ENCODE measurements at places on chromosomes 12 and 14. TPM values are rescaled to one million over a fixed set of nuclear protein-coding genes. Genes with fewer than 3 reads are reported as not detected.

DNA sequence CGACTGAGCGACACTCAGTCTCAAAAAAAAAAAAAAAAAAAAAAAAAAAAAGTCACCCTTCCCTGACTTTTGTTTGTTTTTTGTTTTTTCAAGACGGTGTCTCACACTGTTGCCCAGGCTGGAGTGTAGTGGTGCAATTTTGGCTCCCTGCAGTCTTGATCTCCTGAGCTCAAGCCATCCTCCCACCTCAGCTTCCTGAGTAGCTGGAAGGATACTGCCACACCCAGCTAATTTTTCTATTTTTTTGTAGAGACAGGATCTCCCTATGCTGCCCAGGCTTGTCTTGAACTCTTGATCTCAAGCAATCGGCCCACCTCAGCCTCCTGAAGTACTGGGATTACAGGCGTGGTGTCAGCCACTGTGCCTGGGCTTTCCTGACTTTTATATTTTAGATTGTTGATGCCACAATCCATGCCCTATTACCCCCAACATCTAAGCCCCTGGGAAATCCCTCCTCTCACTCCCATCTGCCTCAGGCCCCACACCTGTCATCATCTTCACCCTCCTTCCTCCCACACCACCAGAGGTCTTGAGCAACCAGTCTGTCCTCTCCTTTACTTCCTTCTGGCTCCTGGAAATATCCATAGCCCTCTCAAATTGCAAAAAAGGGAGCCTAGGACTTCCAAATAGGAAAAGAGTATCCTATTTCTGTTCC is 7.8 kb downstream of the IKZF4 start:
- no peak for DNase-seq

DNA sequence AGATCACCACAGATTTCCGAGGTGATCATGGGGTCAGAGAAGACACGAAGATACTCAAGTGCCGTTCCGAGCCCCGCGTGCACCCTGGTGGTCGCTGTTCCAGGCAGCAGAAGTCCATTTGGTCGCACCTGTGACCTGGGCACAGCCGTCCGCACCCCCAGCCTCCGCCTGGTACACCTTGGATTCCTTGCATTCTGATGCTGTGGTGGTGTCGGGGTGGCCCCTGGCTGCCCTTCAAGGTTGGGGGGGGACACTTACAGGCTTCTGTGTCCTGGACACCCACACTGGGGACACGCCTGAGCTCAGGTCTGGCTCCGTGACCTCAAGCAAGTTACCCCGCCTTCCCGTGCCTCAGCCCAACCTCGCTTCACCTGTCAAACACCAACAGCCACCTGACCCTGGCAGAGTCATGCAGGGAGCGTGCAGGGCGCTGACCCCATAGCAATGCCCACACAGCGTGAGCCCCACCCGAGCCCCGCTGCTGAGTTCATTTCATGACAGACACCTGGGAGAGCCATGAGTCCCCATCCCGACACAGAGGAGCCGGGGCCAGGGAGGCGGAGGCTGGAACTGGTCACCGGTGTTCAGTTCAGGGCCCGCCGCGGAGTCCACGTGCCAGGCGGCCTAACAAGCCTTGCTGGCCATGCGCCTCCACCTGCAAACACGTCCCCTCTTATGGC is 17.9 kb upstream of the GALNT9 start:
- DNase-seq, result no peak

- no peak for DNase-seq
Measured at GRCh38 chr12:58847901-58848600, 72.3 kb downstream of the LRIG3 start.

DNA sequence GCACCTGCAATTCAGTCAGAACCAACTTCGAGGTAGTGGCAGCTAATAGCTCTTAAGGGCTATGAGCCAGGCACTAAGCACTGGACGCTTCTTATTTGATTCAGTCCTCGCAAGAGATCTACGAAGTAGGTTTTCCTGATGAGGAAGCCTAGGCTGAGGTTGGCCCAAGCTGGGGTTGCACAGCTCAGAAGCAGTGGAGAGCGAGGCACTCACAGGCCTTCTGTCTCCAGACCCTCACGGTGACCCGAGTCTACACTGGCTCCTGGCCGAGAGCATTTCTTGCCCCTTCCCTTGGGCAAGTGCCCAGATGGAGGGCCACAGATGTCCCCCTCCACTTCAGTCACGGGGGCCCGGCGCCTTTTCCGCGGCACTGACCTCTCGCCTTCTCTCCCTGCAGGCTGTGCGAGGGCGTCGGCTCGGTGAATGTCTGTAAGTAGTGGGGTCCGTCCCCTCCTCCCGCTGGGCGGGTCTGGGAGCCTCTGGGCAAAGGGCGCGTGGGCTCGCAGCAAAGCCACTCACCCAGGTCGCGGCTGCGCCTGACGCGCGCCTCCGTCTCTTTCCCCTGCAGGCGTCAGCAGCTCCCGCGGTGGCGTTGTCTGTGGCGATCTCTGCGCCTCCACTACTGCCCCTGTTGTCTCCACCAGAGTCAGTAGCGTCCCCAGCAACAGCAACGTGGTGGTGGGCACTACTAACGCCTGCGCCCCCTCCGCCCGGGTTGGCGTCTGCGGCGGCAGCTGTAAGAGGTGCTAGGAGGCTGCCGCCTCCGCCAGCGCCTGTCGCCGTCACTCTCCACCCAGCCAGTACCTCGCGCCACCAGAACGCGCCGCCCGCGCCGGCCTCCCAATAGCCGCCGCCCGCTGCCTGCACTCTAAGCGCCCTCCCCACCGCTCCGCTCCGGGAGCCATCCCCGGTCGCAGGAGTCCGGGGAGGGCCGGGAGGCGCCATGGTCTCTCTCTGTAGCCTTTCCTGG is 13.1 kb downstream of the KRT83 start:
- no peak for DNase-seq

- DNase-seq, result no peak
Measured at GRCh38 chr12:29148911-29149690, at the start of gene FAR2. TSS of gene FAR2 (plus strand) at chr12:29149278. CDS start at chr12:29270450, 121,172 bp downstream.

- no peak for DNase-seq
Measured at GRCh38 chr12:4607056-4607455, 41.8 kb downstream of the AKAP3 start.

DNA sequence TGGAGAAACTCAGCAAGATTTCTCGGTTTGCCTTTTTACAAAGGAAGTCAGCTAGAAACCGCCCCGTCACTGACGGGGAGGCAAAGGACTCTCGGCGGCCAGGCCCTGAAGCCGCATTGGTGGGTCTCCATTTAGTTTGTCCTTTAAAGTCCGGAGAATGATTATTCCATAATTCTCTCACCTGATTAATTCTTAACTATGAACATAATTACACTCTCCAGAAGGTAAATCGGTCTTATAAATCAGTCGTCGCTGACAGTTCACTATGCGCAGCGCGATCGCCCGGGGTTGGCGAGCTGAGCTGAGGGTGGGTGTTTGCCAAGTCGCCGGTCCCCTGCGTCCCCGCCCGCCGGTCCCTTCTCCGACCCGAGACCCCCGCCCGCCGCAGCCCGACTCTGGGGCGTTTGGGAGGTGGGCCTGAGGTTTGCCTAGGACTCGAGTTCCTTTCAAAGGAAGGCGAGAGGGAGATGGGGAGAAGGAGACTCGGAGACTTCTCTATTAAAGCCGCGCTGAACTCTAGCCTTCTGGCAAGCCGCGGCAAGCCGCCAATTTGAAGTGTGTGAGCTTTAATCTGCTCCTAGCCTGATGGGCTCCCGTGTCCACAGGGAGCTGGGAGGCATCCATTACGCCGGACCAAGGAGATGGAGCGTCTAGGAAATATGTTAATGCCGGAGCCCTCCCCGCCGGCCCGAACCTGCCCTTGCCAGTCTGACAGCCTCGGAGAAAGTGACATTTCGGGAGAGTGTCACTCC is 392.9 kb downstream of the NOVA1 start:
- no peak for DNase-seq

GRCh38 chr14:56524971-56525677 is 54.5 kb upstream of the TMEM260 start:
- DNase-seq, result no peak

- DNase-seq, result no peak
Measured at GRCh38 chr12:60112063-60112462, 516.2 kb downstream of the SLC16A7 start.

GRCh38 chr12:18752280-18752920 is 14.5 kb downstream of the CAPZA3 start:
- DNase-seq, result no peak

- no peak for DNase-seq
Measured at GRCh38 chr14:24576771-24577170, 721 bp upstream of the CTSG start.

DNA sequence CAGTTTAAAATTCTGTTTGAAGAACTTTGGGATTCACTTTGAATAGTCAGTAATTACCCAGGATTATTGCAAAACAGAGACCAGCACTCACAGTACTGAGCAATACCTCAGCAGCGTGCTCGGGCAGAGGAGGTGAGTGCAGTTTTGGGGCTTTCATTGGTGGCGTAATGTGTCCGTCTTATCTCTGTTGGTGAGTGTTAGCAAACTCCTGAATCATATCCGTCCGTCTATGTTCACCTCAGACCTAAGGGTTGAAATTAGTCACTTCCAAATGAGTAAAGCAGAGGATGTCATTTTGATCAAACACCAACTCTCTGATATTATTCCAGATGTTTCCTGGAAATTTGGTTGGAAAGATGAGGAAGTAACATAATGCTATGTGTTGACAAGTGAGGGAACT is 82.8 kb downstream of the BORCS5 start:
- DNase-seq, result no peak

GRCh38 chr12:93902736-93903562 is 225.8 kb downstream of the CRADD start:
- DNase-seq, result no peak

DNA sequence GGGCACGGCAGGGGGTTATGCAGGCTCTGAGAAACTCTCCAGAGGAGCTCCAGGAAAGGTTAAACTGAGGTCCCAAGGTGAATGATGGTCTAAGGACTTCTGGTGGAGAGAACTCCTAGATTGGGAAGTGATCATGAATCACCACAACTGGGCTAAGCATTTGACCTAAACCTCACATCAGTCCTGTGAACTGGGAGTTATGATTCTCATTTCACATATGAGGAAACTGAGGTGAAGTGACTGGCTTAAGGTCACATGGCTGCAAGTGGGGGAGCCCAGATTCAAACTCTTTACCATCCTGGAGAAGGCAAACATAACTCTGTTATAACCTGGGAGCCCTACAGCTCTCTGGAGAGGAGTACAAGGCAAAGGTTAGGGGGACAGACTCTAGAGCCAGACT is 4.2 kb downstream of the RARG start:
- no peak for DNase-seq

DNA sequence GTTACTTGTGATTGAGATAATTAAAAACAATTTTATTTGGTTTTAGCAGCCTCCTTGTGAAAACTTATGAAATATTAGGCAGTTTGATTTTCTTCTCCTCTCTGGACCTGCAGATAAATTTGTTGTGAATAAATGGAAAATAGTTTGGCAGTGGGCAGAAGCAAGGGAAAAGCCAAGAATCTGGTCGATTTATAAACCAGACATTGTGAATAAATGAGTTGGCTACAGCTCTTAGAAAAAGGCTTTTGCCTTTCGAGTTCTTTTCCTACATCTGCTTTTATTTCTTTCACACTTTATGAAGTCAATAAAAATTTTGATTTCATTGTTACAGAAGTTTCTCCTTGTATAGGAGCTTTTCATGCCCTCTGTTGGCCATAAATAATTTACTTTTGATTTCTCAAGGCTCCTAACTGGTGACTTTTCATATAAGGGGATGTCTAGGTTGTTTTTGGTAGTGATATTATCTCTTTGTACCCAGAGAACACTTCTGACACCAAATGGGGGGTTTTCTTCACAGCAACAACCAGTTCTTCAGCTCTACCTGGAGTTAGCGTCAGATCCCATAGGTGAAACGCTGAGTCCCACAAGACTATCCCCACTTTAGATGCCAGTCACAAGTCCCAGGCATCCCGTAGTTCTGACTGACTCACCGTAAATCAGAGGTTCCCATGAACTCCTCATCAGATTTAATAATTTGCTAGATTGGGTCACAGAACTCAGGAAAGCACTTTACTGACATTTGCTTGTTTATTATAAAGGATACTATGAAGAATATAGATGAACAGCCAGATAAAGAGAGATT is 136.5 kb upstream of the DNM1L start:
- DNase-seq, result no peak

- no peak for DNase-seq
Measured at GRCh38 chr14:69922198-69922597, 43.0 kb downstream of the SMOC1 start.

The TMEM119 gene
- total RNA-seq, result not detected

The OTOGL gene
- total RNA-seq, result not detected

The ATP23 gene
- 3.9 TPM for total RNA-seq

The NTS gene
- not detected for total RNA-seq

The OR4E2 gene
- not detected for total RNA-seq

The CCDC196 gene
- not detected for total RNA-seq

Data from activated B cell treated with CpG ODN at 0.5 μM for 24 hours (primary cell).